NCI-H2081 (cell line): ENCODE measurements at places on chromosomes 16 and 17.
A peak's percentile ranks its signal among the peaks of the same experiment; 100 is the strongest.

GRCh38 chr17:37092071-37092470 lies 143.3 kb downstream of the AATF start:
- DNase-seq, result no peak

- DNase-seq, result no peak
These were observed 23.0 kb downstream of the ATF7IP2 start for GRCh38 chr16:10408824-10409381.

DNA sequence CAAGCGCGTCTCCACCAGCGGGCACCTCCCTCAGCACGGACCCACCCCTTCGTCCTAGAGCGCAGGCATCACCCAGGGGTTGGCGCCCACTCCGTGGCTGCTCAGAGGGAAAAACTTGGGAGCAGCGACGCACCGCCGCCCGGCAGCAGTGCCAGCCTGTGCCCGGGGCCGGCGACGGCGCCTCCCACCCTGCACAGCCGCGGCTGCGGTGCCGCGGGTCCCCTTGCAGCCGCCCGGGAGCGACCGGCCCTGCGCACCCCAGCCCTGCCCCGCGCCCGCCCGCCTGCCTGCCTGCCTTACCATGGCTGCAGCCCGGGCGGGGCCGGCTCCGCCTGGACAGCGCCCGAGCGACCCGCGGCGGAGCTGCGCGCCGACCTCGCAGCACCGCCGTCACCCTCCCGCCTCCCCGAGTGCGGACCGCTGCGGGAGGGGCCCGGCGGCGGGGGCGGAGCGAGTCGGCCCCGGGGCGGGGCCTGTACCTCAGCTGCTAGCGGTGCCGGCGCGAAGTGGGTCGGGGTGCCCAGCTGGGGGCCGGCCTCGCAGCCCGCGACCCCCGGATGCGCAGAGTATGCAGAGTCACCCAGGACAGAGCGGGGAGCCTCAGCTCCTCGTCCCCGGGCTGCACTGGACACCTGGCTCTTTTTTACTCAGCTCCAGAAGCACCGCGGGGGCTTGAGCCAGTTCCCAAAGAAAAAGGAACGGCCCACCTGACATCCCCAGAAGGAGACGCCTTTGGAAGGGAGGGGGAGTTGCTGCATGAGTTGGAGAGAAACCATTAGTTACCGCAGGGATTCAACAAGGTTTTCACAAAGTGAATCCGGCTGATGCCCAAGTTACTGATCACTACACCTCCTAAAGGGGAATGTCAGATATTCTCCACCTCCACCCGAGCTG lies 17.5 kb upstream of the MTMR4 start:
- DNase-seq, result peak; percentile 41

DNA sequence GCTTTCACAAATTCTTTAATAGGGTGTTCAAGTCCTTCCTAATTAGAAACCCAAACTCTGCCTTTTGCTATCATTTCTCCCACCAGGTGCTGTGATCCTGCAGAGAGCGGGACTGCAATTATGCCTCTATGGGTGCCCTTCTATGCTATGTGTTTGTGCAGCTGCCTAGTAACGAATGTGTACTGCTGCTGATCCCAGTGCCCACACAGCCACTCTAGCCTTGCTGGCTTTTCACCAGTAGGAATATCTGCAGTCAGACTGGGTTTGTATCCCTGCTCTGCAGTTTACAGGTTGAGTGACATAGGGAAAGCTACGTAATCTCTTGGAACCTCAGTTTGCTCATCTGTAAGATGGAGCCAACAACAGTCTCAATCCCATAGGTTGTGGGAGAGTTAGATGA lies 179.6 kb upstream of the IRX3 start:
- peak; percentile 63 for DNase-seq

DNA sequence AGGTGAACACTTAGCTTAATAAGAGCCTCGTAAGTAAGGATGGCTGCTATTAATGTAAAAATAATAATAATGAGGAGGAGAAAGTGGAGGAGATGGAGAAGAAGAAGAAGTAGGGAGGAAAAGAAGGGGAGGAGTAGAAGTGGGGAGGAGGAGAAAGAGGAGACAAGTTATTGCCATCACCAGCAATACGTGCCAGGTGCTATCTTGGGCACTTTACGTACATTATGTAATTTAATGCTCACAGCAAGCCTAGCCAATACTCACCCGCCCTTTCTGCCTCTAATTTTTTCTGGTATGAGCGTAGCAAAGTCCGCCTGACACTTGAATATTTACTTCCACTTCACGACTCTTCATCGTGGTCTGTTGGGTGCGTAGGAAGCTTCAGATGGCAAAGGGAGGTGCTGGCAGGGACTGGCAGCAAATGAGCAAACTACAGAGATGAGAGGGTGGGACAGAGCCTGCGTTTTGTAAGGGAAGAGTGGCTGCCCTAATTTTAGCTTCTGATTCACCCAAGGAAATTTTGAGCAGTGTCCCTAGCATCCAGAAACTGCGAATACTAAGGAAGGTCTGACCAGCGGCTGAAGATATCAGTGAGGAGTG lies 42.1 kb upstream of the CDH13 start:
- no peak for DNase-seq

- peak; percentile 39 for DNase-seq
These were observed 201.2 kb downstream of the UTP18 start for GRCh38 chr17:51461578-51462004.

DNA sequence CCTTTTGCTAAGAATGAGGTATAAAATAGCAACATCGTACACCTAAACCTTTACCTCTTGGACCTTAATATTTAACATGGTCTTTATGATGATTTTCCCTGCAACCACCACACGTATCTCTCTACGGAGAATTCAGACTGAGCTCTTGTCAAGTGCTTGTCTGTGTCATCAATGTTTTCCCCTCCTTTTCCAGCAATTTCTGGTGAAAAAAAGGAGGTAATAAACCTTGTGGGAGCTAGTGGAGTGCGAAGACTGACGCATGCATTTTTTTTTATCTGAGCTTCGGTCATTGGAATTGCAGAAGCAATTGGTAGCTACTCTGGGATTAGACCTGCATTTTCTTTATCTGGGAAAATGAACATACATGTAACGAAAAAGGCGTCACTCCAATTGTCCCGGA lies 527.6 kb downstream of the TMEM114 start:
- DNase-seq, result no peak

- DNase-seq, result no peak
These were observed 30.9 kb upstream of the ABCA3 start for GRCh38 chr16:2371421-2371820.

- peak; percentile 3 for DNase-seq
These were observed 369.2 kb downstream of the CDH13 start for GRCh38 chr16:82995924-82996441.

DNA sequence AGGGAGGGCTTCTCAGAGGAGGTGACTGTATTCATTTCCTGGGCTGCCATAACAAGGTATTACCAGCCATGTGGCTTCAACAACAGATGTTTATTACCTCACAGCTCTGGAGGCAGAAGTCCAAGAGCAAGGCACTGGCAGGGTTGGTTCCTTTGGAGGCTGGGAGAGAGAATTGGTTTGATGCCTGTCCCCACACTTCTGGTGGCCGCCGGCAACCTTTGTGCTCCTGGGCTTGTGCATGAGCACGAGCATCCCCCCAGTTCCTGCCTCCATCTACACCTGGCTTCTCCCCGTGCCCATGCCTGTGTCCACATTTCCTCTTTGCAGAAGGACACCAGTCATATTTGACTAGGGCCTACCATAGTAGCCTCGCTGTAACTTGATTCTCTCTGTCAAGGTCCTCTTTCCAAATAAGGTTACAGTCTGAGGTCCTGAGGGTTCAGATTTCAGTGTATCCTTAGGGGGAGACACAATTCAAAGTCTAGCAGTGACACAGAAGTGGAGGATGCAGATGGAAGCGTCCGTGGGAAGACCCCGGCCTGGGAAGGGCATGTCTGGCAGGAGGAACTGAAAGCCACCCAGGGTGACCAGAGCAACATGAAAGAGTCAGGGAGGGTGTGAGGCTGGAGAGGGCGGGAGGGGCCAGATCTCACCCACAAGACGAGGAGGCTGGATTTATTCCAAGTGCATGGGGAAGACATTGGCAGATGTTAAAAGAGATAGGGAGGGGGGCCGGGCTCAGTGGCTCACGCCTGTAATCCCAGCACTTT lies 188.2 kb upstream of the HSBP1 start:
- DNase-seq, result no peak

- no peak for DNase-seq
These were observed 9.9 kb downstream of the CYGB start for GRCh38 chr17:76527430-76528111.

DNA sequence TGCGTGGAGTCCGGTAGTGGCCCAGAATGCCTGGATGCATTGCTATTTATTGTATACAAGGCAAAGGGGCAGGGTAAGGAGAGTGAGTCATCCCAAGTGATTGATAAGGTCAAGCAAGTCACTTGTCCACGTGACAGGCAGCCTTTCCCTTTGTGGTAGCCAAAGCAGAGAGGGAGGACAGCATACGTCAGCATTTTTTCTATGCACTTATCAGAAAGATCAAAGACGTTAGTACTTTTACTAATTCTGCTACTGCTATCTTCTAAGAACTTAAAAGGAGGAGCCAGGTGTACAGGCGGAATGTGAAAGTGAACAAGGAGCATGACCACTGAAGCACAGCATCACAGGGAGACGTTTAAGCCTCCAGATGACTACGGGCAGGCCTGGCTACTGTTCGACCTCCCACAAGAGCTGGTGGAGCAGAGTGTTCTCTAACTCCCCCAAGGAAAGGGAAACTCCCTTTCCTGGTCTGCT lies 47.9 kb upstream of the ARL4D start:
- no peak for DNase-seq

DNA sequence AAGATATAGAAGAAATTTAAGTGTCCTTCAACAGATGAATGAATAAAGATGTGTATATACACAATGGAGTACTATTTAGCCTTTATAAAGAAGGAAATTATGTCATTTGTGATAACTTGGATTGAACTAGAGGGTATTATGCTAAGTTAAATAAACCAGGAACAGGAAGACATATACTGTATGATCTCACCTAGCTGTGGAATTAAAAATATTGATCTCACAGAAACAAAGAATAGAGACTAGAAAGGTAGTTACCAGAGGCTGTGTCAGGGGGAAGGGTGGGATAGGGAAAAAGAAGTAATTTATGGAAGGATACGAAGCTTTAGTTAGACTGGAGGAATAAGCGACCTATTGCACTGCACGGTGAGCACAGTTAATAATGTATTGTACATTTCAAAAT lies 5.4 kb upstream of the ZNF267 start:
- DNase-seq, result no peak

- no peak for DNase-seq
These were observed 877.7 kb upstream of the CDH8 start for GRCh38 chr16:62913924-62914323.

DNA sequence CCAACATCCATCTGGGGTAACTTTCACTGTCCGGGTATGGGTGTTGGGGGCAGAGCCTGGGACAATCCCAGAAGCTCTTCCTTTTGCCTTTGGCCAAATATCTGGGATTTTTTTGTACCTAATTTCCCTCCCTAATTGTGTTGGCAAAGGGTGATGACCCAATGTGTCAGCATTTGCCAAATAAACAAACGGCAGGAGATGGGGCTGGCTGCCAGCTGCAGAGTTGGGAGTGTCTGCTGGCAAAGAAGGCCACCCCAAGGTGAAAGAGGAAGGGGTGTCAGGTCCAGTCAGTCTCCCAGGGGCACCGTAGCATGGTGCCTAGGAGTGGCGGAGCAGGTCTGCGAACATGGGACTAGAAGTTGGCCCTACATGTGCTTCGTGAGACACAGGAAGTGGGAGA lies 73.0 kb downstream of the SLC6A2 start:
- DNase-seq, result no peak

DNA sequence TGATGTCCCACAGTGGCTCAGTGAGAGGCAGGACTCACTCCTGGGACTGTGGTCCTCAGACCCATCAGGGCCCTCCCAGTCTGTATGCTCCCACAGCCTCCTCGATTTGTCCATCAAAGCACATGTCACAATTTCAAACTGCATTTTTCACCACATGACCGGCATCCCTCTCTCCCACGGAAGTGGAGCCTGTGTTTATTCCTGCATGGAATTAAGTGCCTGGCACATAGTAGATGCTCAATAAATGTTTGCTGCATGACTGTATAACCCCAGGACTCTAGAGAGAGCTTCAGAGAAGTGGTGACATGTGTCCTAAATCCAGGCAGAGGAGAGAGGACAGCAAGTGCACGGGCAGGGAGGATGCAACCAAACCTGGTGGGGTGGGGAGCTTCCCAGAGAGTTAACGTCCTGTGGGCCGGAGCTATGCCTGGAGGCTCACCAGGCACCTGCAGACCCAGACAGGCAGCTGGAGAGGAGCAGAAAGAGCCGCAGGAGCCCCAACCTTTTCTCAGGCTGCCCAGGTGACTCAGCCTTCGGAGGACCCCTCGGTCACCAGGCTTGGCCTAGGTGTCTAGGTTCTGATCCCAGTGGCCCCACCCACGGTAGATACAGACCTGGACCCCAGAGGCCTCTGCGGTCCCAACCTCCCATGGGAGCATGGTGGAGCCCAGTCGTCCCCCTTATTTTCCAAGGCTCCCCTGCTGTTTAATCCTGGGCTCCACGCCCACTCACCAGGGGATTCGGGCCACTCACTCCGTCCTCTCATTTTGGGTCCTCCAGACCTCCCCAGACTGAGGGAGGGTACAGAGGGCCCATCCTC lies 5.8 kb downstream of the CDH5 start:
- DNase-seq, result no peak

DNA sequence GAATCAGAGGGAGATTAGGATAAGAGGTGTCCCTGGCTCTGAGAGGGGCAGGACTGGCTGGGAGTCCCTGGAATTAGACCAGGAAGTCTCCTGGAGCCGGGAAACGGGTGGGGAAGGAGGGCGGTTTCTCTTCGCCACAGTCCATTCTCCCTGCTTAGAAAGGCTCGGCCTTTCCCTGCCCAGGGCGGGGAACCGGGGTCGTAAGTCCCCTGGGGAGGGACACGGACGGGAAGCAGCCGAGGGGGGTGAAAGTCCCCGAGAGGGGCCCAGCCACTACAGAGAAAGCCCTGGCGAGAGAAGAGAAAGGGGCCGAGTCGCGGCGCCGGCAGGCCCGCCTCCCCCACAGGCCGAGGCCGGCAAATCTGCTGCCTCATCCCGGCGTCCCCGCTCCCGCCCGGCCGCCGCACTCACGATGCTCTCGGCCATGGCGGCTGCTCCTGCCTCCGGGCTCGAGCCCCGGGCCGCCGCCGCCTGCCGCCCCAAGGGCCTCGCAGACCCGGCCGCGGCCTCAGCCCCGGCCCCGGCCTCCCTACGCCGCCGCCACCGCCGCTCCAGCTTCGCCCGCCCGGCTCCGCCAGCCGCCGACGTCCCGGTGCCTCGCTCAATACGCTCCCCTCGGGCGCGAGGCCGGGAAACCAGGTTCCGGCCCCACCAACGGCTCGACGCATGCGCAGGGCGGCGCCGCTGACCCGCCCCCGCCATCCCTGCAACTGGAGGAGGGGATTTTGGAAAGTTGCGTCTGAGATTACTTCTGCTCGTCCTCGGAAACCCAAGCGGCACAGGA lies at the start of the genes NPLOC4 and TSPAN10:
Gene NPLOC4 (minus strand): TSS at position 608 of the 784 bp plus-strand sequence. CDS start 182 bp downstream, at position 426.
Gene TSPAN10 (plus strand): TSS at position 692 of the 784 bp plus-strand sequence. CDS start 5,217 bp downstream, outside the sequence.
- peak; percentile 86 for DNase-seq

DNA sequence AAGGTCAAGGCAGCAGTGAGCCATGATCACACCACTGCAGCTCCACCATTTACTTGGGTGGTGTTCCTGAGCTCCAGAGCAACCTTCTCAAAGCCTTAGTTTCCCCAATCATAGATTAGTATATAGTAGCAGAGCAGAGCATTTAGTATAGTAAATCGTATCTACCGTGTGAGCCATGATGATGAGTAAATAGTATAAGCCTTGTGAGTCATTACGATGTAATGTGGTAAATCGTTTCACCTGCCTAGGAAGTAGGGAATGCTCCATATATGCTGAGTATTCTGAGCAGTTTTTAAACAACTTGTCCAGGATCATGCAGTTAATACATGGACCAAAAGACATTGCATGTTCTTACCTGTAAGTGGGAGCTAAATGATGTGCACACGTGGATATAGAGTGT lies 66.4 kb downstream of the SCNN1B start:
- no peak for DNase-seq

- DNase-seq, result no peak
These were observed 50.0 kb downstream of the SHISA9 start for GRCh38 chr16:12951392-12951791.
